ENCODE measurements at places on chromosomes 7 and 10.

DNA sequence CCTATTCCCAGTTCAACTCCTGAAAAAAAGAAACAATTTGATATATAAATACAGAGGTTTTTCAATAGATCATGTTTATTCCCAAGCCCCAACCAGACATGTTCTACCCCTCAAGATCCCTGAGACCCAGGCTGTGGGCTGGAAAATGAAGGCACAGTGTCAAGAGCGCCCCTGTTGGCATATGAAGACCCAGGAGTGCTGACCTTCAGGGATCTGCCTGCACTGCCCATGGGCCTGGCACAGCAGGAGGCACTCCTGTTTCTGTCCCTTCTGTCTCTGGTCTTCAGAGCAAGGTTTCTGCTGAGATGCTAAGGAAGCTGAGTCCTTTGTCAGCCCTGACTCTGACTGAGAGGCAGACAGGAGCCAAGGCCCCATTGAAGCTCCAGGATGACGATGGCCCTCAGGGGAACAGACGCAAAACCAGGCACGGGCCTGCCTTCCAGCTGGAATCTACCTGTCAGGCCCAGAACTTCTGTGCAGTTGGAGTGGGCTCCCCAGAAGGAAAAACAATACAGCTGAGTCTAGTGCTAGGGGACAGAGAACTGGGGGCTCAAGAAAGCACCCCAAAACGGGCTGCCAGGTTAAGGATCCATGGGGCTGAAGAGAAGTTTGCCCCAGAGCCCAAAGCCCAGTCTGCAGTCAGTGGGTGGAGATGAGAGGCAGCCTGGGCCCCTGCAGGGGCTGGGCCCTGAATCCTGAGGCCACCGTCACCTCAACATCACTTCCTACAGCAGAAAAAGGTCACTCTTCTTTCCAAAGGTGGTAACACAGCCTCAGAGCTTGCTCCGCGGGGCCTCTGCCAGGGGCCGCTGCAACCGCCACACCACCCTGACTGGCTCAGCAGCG, 6.7 kb upstream of the AIFM2 start:
- DNase-seq, result no peak

- DNase-seq, result no peak
These were observed 3.3 kb downstream of the EDRF1 start for GRCh38 chr10:125722811-125723210.

DNA sequence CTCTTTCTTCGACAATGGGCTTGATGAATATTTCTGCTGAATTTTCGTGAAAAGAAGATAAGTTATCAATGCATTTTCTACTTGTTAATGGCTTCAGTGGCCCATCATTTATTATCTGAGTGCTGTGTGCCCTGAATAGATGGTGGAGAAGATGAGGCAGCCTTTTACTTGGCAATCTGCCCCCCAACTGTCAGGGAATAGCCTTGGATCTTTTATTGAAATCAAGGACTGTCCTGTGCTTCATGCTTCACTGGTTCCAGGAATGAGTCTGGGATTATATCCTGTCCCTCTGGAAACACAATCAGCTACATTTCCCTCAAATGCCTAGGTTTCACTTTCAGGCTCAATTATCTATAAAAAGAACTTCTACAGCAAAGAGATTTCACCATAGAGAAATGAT, 75.9 kb upstream of the NXPH1 start:
- no peak for DNase-seq

DNA sequence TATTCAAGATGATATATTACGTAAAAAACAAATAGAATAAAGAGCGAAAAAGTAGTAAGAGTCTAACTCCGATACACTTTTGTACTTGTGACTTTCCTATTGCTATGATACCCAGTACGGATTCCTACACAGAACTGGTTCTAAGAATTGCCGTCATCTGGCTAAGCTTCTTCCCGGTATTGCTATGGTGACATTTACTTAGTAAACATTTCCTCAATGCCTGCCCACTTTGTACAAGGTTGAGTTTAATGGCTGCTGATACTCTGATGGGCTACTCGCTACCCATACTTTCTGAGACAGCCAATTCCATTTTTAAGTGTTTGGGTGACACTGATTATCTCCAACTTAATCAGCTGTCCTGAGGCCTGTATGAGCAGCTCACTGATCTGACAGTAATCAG, 55.6 kb downstream of the OSBPL3 start:
- DNase-seq, result no peak

- peak; percentile 32 for DNase-seq
These were observed 132.6 kb upstream of the PODXL start for GRCh38 chr7:131688738-131689661.

DNA sequence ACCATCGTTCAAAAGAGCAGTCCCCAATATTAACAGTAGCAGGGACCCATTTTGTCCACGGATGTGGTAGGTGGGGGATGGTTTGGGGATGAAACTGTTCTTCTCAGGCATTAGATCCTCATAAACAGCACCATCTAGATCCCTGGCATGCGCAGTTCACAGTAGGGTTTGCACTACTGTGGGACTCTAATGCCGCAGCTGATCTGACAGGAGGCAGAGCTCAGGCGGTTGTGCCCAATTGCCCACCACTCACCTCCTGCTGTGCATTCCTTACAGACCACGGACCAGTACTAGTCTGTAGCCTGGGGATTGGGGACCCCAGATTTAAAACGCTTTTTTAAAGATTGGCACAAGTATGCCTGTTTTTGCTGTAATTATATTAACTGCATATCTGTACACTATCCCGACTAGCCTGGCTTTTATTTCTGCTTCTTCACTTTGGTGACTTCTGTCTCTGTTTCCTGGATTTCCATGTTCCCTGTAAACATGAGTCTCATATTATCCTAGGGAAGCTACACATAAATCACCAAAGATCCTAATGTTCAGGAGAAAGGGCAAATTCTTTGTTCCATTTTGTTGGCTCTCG, 163.3 kb upstream of the AKR1E2 start:
- DNase-seq, result no peak

- DNase-seq, result no peak
These were observed 119.0 kb downstream of the BICC1 start for GRCh38 chr10:58631715-58632114.

DNA sequence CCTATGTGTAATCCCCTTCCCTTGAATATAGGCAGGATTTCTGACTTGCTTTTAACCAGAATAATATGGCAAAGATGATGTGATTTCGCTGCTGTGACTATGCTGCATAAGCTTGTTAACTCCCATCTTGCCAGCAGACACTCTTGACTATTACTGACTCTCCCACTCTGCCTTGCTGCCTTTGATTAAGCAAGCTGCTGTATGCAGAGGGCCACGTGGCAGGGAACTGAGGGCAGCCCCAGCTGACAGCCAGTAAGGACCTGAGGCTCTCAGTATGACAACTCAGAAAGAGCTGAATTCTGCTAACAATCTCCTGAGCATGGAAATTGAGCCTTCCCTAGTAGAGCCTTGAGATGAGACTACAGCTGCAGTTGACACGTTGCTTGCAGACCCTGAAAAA, 279.4 kb upstream of the CACNA2D1 start:
- no peak for DNase-seq

DNA sequence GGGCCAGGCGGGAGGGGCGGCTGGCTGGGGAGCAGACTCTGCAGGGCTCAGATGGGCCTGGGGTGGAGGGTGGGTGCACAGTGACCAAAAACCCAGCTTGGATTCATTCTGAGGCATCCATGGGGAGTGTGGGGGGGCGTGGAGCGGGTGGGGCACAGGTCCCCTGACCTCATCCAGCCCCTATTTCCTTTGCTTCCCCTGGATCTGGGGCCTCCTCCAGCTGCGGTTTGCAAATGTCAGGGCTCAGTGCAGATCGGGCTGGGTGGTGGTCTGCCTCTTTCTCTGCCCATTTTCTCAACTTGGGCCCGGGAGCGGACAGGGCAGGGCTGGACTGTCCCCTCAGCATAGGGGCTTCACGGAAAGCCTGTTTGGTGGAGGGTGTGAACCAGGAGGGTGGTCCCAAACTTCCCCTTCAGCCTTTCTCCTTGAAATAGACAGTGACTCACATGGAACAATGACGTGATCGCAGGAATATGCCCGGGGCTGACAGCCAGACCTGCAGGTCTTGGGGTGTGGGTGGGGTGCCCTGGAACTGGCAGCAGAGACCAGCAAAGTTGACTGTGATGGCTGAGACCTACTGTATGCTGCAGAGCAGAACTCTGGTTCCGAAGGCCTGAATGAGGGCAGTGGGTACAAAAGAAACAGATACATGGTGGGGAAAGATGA, 72.9 kb upstream of the PODXL start:
- no peak for DNase-seq

- DNase-seq, result no peak
These were observed 17.2 kb downstream of the CCL24 start for GRCh38 chr7:75796420-75796819.

DNA sequence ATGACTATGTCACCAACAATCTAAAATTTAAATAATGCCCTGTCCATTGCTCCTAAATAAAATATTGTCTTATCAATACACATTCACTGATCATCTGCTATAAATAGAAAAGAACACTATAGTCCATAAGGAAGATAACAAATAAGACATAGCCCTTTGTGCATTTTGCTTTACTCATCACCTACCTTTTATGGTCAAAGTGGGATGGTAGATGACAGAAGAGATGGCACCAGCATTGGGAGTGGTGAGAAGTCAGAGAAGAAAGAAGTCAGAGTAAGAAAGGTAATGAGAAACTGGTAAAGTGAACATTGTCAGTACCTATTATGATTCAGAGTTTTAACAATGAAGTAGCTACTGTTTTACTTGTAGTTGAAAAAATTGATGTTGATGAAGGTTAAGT, 31.1 kb downstream of the SEMA3E start:
- DNase-seq, result no peak

GRCh38 chr10:118590334-118590733, 5.1 kb downstream of the PRLHR start:
- DNase-seq, result no peak

GRCh38 chr10:21238717-21239116, 286.8 kb downstream of the SKIDA1 start:
- no peak for DNase-seq

GRCh38 chr10:132395704-132396493, 1.1 kb upstream of the PWWP2B start:
- no peak for DNase-seq

GRCh38 chr10:72009425-72010081, 45.4 kb downstream of the CHST3 start:
- no peak for DNase-seq

DNA sequence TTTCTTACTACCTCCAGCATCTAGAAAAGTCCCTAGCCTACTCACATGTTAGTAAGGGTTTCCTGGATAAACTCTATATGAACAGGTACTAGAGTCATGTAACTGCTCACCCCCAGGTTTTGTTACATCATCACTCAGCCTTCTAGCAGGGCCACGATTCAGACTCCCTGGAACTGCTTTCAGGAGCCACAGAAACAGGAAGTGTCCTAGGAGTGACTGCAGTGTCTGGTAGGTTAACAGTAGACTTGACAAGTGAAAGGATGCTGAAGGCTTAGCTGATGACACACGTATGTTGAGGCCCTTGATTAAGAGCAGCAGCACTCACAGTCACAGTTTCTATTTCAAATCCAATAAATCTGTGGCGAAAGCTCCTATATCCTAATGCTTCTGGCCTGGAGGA, 101.2 kb downstream of the DNMBP start:
- no peak for DNase-seq

DNA sequence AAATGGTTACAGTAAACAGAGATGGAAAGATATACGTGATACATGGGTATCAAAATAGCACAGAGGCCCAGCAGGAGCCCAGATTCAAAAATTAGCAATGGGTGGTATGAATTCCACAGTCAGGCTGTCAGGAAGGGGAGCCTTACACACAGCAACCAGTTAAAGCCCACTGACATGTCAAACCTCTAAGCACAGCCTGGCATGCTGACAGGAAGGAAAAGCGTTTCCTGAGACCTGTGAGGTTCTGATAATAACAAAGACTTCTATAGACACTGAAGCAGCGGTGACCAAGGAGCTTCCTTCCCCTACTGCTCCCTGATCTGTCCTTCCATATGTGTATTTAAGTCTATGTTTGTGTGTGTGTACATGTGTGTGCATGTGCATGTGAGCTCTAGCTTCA, 89.9 kb downstream of the PHYHIPL start:
- no peak for DNase-seq

DNA sequence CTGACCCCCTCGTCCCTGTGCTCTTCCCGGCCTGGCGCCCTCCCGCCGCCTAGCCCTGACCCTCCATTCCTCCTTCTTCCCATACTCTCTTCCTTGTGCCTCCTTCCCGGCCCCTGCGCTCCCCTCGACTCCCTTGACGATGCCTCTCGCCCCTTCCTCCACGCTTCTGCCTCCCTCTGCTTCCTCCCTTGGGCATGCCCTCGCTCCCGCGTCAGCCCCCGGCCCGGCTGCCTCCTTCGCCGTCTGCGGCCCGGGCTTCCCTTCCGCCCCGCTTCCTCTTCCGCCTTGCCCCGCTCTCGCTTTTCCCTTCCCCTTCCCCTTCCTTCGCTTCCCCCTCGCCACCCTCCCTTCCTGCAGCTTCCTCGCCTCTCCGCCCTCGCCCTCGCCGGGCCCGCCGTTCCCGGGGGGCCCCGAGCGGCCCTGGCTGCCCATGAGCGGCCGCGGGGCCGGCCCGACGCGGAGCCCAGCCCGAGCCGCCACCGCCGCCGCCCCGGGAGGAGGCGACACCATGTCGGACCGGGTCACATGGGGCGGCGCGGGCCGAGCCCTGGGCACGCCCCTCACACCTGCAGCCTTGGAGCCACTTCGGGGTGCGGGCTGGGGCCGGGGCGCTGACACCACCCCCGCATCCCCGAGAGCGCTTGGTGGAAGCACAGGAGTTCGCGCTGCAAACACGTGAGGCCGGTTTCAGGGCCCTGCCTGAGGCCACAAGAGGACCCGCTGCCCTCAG, at the start of gene FBXW4:
Gene FBXW4, minus strand, starts transcription at position 497 of the 730 bp plus-strand sequence. Its CDS starts 65 bp downstream, at position 432.
- DNase-seq, result peak; percentile 40

- no peak for DNase-seq
These were observed 28.4 kb downstream of the DYNC1I1 start for GRCh38 chr7:95800787-95801186.

- DNase-seq, result no peak
These were observed 165.0 kb upstream of the ASAH2 start for GRCh38 chr10:50416181-50416824.

- no peak for DNase-seq
These were observed 98.4 kb downstream of the SFMBT2 start for GRCh38 chr10:7312488-7312857.

GRCh38 chr7:2644562-2645273, 12.9 kb downstream of the TTYH3 start:
- DNase-seq, result no peak

- no peak for DNase-seq
These were observed 19.5 kb downstream of the RRP12 start for GRCh38 chr10:97381626-97382025.

GRCh38 chr7:35823440-35823839, 22.6 kb downstream of the SEPTIN7 start:
- no peak for DNase-seq

DNA sequence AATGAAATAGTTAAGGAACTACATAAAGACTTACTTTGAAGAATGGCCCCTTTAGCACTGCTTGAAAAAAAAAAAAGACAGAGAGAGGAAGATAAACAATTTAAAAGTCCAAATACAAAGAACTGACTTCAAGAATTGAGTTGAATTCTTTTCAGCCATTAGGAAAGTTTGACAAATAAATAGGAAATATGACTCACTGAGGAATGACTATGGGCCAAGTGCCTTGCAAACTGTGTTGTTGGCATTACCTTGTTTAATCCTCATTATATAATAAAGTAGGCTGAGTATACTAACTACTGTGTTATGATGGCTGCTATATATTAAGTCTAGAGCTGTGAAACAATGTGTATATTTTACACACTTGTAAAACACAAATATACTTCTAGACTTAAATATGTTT, 151.1 kb downstream of the ELMO1 start:
- no peak for DNase-seq

- DNase-seq, result no peak
These were observed 6.3 kb downstream of the POLR2J start for GRCh38 chr7:102472126-102473041.

GRCh38 chr10:52785418-52785817, 12.8 kb upstream of the MBL2 start:
- no peak for DNase-seq

GRCh38 chr10:43691485-43691884, 42.8 kb upstream of the ZNF32 start:
- DNase-seq, result no peak

Data from stimulated activated CD4-positive, alpha-beta T cell treated with anti-CD3 and anti-CD28 coated beads, Interleukin-1b, Interleukin-23, amount 100 ng/mL, for 24 hours (primary cell).